ENCODE measurements at places on chromosomes 13 and 19. TPM values are rescaled to one million over a fixed set of nuclear protein-coding genes. Genes with fewer than 3 reads are reported as not detected.

DNA sequence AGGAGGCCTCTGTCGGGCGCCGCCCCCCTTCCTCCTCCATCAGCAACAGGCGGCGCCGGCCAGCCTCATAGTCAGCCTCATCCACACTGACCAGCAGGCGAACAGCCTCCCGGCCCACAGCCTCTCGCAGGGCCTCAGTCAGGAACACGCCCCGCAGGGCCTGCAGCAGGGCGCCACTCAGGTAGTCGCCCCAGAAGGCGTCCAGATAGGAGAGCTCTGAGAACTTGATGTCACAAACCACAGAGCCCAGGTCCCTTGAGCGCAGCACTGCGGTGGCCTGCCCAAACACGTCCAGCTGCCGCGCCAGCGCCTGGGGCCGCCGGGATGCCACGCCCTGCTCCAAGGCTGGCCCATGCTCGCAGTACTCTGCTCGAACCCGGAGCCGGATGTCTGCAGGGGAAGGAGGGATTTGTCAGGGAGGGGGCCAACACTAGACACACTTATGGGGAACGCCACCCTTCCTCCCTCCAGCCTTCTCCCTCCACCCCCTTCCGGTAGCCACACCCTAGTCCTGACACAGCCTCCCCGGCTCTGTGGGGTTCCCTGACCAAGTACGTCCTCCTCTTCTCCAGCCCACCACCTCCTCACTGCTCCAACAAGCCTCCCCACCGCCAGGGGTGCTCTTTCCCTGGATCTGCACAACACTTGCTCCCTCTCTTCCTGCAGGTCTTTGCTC is 17.9 kb downstream of the DEDD2 start:
- DNase-seq = no peak
- H3K4me3 ChIP-seq = no peak overlapping the region
- peaks cover 27% of the 10 kb centered on the region for H3K36me3 ChIP-seq
- no peaks in the 10 kb centered on the region for H3K4me1 ChIP-seq
- no peak overlapping the region for H3K27ac ChIP-seq

- peaks cover 47% of the 10 kb centered on the region for H3K27me3 ChIP-seq
- H3K4me1 ChIP-seq = peaks cover 17% of the 10 kb centered on the region
- DNase-seq = no peak
- H3K27ac ChIP-seq = peak overlapping the region; percentile 73
- peak overlapping the region; percentile 79 for H3K4me3 ChIP-seq
Observed at GRCh38 chr19:50312967-50313811, 16.0 kb downstream of the KCNC3 start.

- no peak overlapping the region for H3K27ac ChIP-seq
- peaks cover 2% of the 10 kb centered on the region for H3K27me3 ChIP-seq
- no peaks in the 10 kb centered on the region for H3K36me3 ChIP-seq
- no peak overlapping the region for H3K4me3 ChIP-seq
- DNase-seq = no peak
- peaks cover 22% of the 10 kb centered on the region for H3K4me1 ChIP-seq
Observed at GRCh38 chr13:30664689-30665275, 47.1 kb downstream of the USPL1 start.

DNA sequence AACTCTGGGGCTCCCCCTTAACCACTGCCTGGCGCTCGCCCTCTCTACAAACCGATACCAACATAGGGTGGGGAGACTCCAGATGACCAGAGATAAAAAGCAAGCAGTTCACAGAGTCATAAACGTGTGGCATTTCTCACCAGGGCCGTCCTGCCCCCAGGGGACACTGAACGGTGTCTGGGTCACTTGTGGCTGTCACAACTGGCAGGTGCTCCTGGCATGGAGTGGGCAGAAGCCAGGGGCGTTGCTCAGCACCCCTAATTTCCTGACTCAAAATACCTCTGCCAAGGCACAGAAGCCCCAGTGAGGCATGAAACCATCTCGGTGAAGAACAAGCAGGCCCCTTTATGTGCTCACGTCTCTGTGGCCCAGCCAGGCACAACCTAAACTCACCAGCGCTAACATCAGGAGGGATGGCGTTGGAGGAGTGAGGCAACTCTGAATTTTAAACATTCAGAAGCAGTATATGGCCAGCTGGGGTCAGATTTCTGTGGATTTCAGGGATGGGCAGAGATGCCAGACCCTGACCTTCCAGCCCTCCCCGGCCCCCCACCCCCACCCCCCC is 1.8 kb downstream of the PIP5K1C start:
- no peaks in the 10 kb centered on the region for H3K36me3 ChIP-seq
- no peak for DNase-seq
- peaks cover 11% of the 10 kb centered on the region for H3K4me1 ChIP-seq
- peak overlapping the region; percentile 55 for H3K4me3 ChIP-seq
- H3K27me3 ChIP-seq = no peaks in the 10 kb centered on the region

The COMP gene
- total RNA-seq = 0.24 TPM
